Eye (tissue), 1 donor: ENCODE measurements at places on chromosomes 2 and 18.
A peak's percentile ranks its signal among the peaks of the same experiment; 100 is the strongest.

DNA sequence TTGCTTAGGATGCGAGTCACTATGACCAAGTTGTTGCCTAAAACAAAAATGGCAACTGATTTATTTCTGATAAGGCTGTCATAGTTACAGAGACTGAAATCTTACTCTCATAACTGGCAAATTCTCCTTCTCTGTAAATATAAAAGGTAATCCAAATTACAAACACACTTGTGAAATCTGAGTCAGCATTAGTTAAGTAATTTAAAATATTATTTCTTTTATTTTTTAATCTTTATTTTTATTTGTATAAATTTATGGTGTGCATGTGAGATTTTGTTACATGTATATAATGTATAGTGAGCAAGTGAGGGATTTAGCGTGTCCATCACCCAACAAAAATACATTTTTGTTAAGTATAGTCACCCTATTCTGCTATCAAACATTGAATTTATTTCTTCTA, 1342.8 kb upstream of the TMEFF2 start:
- DNase-seq: no peak

DNA sequence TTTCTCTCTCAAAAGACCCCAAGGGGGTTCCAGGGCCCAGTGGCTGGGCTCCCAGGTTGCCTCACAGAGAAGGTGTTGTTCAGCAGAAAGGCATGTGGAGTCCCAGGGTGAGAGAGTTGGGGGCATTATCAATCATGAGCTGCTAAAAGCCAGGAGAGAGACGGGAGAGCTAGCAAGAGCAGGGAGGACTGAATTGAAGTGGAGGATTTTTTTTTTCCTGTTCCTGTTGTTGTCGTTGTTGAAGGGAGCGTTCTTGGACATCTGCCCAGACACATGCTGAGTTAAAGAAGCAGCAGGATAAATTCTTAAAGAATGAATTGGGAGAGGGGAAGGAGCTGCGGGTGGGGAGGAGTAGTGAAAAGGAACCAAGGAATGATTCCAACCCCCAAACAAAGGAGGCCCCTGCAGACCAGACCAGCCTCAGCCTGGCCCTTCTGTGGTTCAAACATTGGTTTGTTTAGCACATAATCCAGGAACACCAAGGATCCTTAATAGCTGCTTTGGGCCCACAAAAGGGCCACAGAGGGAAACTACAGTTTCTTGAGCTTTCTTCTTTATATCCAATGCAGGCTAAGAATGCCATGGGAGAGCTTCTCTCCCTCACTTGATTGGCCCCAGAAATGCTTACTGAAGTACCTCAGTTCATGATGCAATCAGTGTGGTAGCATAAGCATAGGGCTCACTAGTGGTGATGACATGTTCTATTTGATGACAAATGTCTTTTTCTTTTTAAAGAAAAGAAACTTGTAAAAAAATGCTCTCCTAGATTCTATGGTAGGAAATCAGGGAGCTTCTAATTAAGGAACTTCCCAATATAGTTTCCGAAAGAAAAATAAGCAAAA, 146.0 kb downstream of the SETBP1 start:
- peak; percentile 85 for DNase-seq

- no peak for DNase-seq
Measured at GRCh38 chr2:139622691-139623090, 842.5 kb upstream of the NXPH2 start.

GRCh38 chr2:20050646-20051531, 539 bp downstream of the LAPTM4A start:
- peak; percentile 76 for DNase-seq

GRCh38 chr18:10262566-10262965, 191.9 kb upstream of the APCDD1 start:
- DNase-seq: no peak
